ENCODE measurements at places on chromosomes 6 and 20.

GRCh38 chr20:11553603-11554002 is 364.1 kb upstream of the BTBD3 start:
- DNase-seq: peak; percentile 28

DNA sequence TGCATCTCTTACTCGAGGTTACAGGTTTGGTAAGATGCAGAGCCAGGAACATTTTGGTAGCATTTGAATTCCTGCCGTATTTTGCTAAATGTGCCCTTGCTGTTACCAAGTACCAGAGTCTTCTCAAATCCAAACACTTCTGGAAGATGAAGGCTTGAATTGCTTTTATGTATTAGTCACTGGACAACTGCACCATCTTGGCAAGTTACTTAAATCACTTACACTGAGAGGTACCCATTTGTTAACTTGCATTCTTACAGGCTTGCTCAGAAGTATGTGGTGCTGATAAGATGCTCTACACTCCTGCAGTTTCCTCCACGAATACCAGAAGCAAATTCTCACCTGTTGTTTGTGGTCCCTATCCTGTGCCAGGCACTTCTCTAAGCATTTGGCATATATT is 12.7 kb downstream of the IL22RA2 start:
- DNase-seq: no peak

DNA sequence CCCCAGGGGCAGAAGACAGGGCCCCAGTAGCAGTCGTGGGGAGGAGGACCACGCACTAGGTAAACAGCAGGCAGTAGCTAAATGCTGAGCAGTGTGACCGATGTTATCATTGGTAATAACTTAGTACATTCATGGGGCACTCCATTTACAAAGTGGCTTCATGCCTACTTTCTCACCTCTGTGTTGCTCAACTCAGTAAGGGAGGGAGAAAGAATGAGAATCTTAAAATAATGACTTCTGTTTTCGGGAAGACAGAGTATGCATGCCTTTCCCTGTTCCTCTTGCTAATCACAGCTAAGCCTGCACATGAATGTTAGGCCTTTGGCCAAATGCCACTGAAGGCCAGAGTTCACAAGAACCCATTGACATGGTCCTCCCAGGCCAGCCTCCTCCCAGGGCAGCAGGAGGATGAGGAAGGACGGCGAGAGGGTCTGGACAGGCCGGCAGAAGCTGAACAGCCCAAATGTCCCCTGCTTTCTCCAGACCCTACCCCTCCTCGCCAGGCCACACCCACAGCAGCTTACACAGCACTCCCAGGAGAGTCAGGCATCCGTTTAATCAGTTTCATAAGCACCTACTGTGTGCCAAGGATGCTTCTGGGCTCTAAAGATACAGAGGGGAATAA is 183.4 kb downstream of the ANKRD60 start:
- DNase-seq: no peak

DNA sequence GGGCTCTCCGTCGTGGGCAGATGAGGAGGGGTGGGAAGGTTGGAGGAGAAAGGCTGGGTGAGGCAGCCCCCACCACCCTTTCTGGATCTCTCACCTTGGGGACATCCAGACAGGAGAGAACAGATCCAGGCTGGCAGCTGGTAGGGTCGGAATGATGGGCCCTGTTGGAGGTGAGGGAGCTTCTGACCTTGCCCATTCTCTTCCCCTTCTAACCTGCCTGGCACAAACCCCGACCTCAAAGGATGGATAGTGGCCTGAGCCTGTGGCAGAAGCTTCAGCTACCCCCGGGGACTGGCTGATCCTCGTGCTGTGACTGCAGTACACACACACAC is 6.0 kb upstream of the NPBWR2 start:
- no peak for DNase-seq

DNA sequence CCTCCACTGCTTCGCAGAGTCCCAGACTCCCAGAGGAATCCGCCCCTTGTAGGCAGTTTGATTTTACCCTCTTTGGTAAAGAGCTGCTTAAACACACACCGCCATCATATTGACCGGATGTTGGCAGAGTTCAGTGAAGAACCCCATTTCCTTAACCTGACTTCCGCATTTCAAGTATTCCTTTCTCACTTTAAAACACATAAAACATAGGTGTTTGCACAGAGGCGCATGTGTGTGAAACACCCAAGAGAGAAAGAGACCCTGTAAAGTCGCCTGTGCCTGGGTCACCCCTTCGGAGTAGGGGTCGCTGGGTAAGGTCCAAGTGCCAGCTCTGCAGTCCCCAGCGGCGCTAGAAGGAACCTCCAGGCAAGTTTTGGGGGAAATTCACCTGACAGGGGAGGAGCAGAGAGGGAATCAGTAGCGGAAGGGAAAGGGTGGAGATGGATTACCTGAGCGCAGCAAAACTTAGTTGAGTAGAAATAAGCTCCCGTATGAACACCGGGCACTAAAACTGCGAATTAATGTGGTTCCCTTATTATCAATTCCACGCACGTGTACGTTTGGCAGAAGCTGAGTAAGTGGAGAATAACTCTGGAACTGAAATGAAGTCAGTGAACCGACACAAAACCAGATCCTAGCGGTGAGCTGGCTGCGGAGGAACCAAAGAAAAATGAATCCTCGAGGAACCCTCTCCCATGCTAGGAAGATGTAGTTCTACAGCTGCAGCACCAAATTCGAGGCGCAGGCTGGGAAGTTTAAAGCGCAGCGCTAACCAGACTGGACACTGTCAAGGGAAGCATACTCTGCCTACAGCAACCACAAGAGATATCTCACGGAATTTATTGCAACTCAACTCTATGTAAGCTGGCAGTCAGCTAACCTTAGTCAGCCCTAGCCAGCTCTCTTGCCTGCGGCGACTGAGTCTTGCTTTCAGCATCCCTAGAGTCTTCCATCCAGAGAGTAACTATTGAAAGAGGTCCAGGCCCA is 3.5 kb upstream of the HTR1B start:
- DNase-seq: no peak

- no peak for DNase-seq
These were observed 75.7 kb upstream of the OPRM1 start for GRCh38 chr6:153963352-153963751.

DNA sequence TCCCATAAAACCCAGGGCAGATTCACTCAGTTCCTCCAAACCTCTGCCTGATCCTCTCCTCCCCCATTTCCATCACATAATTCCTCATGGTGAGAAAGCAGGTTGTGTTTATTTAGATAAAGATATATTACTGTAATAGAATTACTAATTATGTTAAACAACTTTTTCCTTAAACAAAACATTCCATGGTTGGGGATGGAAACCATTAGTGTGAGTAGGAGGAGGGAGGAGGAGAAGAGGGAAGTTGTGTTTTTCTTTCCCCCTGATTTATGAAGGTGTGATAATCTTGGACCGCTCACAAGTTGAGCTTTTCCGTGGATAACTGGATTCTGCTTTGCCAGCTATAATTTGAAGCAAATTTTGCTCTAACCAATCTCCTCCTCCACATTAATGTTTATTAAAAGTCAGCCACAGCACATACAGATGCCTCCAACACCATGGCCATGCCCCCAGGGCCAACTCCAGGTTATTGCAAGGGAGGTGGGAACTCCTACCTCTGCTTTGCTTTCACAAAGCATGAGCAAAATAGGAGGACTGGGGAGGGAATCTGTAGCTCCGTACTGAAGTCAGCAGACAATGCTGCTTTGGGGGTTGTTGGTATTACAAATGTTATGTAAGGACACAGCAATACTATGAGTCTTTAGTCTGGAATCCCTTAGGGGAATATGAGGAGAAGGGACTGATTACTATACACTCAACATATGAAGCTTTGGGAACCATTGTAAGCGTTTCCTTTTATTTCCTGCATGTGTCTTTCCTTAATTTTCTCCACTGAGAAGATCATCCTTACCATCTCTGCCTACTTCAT is 542.0 kb downstream of the DHX35 start:
- no peak for DNase-seq

GRCh38 chr6:134553936-134554335 is 236.0 kb upstream of the SGK1 start:
- no peak for DNase-seq

GRCh38 chr20:54209216-54209813 is 1.4 kb downstream of the PFDN4 start:
- no peak for DNase-seq

- no peak for DNase-seq
These were observed 294.2 kb upstream of the JARID2 start for GRCh38 chr6:14951704-14952103.

DNA sequence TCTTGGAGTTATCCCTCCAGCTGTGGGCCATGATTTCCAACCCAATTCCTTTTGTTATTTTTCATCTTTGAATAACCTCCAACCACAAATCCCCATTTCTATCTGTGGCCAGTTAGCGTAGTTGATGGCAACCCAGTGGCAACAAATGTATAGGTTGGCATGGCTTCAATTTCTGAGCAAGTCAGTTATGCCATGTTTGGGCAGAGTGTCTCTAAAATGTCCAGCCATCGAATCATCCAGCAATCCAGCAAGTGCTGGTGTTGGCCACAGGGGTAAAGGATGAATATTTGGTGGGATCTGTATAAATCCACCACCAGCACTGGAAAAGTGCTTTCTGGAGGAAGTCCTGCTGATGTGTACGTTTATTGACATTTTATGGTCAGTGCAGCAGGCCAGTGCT is 233.3 kb downstream of the MYLK4 start:
- DNase-seq: no peak

DNA sequence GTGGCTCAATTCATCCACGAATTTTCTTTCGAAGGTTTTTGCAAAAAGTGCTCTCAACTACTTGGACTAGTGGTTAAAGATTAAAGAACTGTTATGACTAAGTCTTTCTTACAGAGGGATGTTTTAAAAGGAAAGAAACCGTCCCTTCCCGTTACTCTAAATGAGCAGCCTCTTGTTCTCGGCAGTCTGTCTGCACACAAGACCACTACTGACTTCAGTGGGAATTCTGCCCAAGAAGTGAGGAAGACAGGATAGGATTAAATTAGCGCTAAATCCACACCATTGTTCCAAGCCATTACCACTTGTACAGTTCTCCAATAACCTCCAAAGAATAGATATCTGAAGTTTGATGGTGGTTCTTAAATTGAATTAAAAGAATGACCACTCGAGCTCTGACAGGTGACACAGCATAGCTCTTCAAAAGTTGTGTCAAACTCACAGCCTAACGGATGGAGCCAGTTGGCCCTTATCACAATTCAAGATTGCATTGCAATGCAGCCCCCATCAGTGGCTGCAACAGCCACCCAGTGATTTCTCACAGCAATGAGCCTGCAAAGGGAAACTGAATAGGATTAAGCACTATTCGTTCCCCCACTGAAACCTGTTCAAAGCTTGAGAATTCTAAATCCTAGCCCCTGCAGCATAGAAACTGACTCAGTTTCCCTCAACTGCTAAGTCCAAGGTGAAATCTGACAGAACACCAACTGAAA is 1.8 kb downstream of the EPB41L2 start:
- peak; percentile 36 for DNase-seq

- DNase-seq: no peak
These were observed 52.2 kb downstream of the ADGB start for GRCh38 chr6:146650799-146651481.

DNA sequence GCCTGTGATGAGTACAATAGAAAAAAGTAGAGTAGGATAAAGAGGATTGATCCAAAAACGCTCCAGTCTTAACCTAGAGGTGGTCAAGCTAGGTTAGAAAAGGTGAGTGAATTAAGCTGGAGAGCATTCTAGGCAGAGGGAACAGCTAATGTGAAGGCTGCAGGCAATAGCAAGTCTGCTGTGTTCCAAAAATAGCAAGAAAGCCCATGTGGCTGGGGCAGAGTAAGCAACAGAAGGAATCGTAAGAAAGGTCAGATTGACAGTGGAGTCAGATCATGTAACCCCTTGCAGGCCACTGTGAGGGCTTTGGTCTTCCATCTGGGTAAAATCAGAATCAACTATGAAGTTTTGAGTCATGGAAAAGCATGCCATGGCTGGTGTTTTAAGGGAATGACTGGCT is 155.0 kb downstream of the OPN5 start:
- no peak for DNase-seq

GRCh38 chr6:33622456-33623431 is 1.6 kb downstream of the ITPR3 start:
- DNase-seq: no peak

GRCh38 chr6:72382602-72383529 is 239.0 kb upstream of the KCNQ5 start:
- no peak for DNase-seq

DNA sequence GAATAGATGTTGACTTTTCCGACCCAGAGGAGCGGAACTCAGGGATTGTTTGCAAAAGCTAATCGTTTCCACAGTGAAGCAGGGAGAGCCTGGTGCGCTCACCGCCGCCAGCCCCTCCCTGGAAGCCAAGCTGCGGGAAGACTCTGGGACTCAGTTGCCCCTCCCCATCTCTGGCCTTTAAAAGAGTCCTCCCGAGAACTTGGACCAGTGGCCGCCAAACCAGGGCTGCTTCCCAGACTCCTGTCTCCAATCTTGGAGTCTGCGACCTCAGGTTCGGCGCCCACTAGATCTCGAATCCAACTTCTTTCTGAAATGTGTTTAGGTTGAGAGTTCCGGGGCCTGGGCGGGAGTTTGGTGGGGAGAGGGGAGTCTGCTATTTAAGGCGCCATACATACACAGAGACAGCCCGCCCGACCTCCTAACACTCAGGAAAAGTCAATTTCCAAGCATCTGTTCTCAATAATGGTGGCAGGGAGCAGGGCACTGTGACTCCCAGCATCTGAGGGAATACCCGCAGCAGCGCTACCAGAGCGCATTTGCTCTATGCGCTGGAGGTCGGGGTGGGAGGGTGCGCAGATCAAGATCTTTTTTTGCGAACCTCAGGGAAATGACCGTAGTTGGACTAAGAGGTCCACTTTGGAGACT is 800 bp upstream of the GRIK2 start:
- DNase-seq: no peak

- no peak for DNase-seq
These were observed 118.8 kb upstream of the ARID1B start for GRCh38 chr6:156658186-156658965.

- no peak for DNase-seq
These were observed 74.4 kb downstream of the TRAM2 start for GRCh38 chr6:52502306-52503029.

DNA sequence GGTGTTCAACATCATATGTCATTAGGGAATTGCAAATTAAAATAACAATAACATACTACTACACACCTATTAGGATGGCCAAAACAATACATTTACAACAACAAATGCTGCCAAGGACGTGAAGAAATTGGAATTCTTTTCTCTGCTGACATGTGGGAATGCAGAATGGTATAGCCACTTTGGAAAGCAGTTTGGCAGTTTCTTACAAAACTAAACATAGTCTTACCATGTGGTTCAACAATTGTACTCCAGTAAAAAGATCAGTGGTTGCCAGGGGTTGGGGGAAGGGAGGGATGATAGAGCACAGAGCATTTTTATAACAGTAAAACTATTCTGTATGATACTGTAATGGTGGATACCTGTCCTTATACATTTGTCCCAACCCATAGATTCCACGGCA is 12.3 kb upstream of the CFAP206 start:
- no peak for DNase-seq

All from Ammon's horn (tissue), 1 donor.